ENCODE measurements at places on chromosomes 1 and 21. TPM values are rescaled to one million over a fixed set of nuclear protein-coding genes. Genes with fewer than 3 reads are reported as not detected.
A peak's percentile ranks its signal among the peaks of the same experiment; 100 is the strongest.

Gene CRYBG2
- 7.6 TPM for total RNA-seq

- H3K4me3 ChIP-seq, result no peak overlapping the region
- H3K36me3 ChIP-seq, result no peaks in the 10 kb centered on the region
- DNase-seq, result no peak
Observed at GRCh38 chr1:23194119-23194984, 22.9 kb downstream of the HTR1D start.

DNA sequence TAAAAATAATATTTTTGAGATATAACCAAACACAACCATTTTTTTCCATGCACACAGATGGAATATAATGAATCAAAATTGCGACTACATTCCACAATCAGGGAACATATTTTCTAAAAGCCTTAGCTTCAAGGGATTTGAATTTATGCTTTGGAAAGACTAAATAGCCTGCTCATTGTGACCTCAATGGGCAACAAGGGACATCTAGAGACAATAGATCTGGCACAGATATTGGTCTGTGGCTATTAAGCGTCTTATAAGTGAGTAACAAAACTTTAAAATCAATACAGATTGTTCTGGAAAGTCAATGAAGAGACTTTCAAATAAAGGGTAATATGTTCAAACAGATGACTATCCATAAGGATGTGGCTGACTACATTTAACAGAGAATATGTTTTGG, 660.6 kb upstream of the ADGRL4 start:
- H3K4me3 ChIP-seq, result no peak overlapping the region
- no peak for DNase-seq
- no peak overlapping the region for H3K27ac ChIP-seq
- H3K4me1 ChIP-seq, result no peaks in the 10 kb centered on the region
- H3K36me3 ChIP-seq, result no peaks in the 10 kb centered on the region

DNA sequence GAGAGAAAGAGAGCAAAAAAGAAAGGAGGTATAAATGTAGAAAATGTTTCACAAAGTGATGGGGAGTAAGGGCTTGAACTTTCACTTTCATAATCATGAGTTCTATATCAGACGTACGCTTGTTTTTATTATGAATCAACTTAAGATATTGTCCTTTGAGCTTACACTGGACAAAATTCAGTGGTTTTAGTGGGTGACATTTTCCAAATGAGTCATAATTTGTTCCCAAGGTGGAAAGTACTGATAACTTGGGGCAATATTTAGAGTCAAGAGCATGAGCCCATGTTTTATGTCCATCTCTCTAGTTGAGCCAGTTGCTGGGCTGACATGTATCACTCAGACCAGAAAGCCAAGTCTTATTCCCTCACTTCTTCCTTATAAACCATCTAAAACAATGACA, 161.6 kb downstream of the CHRM3 start:
- no peaks in the 10 kb centered on the region for H3K27me3 ChIP-seq
- H3K36me3 ChIP-seq, result peaks cover 5% of the 10 kb centered on the region
- DNase-seq, result no peak
- peak overlapping the region; percentile 73 for H3K4me3 ChIP-seq
- H3K4me1 ChIP-seq, result peaks cover 9% of the 10 kb centered on the region
- H3K27ac ChIP-seq, result peak overlapping the region; percentile 78

DNA sequence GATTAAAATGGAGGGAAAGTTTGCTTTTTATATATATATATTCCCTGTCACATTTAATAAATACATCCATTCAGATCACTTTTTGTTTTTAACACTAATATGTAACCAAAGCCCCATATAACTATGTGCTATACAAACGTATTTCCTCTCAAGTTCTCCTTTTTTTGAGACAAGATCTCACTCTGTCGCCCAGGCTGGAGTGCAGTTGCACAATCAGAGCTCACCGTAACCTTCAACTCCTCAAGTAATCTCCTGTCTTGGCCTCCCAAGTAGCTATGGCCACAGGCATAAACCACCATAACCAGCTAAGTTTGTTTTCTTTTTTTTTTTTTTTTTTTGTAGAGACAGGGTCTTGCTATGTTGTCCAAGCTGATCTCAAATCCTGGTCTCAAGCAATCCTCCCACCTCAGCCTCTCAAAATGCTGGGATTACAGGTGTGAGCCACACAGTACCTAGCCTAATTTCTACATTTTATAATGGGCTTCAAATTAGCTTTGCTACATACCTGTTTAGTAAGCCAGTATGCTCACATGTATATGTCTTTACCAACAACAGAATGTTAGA, 120.0 kb downstream of the TGFBR3 start:
- no peaks in the 10 kb centered on the region for H3K36me3 ChIP-seq
- no peak overlapping the region for H3K4me3 ChIP-seq

DNA sequence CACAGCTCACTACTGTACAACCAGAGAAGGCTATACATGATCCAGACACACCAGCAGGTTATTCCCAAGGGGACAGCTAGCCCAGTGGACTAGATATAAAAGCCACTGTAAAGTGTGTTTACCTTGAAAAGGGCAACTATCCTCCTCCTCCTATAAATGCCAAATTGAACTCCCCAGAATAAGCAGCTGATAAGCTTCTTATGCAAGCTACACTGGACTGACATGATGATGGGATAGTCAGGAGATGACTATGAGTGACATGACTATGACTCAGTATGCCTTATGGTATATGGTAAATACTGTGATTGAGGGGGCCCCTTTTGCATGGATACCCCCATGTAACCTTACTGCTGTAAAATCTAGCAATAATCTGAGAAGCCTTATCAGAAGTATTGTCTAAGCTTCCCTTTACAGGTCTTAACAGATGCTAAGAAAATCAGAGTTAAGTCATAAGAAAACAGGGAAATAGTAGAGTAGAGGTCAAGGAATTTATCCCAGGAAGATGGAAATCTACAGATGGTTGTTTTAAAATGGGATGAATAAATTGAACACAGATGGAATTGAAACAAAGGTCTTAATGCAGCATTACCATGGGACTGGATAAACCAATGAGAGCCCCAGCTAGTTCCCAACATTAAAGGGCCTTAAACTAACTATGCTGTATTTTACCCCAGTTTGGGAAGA, 55.8 kb downstream of the TRIM33 start:
- no peak overlapping the region for H3K4me3 ChIP-seq
- H3K27me3 ChIP-seq, result no peaks in the 10 kb centered on the region
- peaks cover 80% of the 10 kb centered on the region for H3K36me3 ChIP-seq
- H3K4me1 ChIP-seq, result peaks cover 14% of the 10 kb centered on the region
- DNase-seq, result no peak
- H3K27ac ChIP-seq, result no peak overlapping the region

All from activated CD8-positive, alpha-beta T cell treated with anti-CD3 and anti-CD28 coated beads, Interleukin-2, amount 10 ng/mL, durations not matched to agents 7 days and 5 days (primary cell).